ENCODE measurements at places on chromosomes 1 and 21.

DNA sequence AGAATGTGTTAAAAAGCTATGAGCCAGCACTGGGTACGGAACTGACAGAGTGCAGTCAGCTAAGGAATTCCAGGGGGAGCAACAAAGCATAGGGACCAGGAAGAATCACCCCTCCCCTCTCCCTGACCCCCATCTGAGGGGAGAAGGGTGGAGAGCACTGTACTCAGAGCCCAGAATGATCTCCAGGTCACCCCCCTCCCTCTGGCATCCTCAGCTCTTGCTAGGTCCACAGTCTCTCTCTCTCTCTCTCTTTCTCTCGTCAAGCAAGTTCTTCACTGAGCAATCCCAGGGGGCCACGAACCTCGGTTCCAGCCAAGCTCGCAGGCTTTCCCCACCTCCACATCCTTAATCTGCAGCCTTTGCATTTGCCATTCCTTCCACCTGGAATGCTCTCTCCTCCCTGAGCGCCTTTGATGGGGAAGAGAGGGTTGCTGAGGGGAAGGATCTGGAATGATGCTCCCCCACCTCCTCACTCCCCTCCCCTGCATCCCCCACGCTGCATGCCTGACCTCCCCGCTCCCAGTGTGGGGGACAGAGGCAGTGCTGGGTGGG, 6.7 kb upstream of the WASF2 start:
- DNase-seq: peak; percentile 74

GRCh38 chr1:21961337-21961736, 15.5 kb upstream of the CELA3B start:
- DNase-seq: no peak

DNA sequence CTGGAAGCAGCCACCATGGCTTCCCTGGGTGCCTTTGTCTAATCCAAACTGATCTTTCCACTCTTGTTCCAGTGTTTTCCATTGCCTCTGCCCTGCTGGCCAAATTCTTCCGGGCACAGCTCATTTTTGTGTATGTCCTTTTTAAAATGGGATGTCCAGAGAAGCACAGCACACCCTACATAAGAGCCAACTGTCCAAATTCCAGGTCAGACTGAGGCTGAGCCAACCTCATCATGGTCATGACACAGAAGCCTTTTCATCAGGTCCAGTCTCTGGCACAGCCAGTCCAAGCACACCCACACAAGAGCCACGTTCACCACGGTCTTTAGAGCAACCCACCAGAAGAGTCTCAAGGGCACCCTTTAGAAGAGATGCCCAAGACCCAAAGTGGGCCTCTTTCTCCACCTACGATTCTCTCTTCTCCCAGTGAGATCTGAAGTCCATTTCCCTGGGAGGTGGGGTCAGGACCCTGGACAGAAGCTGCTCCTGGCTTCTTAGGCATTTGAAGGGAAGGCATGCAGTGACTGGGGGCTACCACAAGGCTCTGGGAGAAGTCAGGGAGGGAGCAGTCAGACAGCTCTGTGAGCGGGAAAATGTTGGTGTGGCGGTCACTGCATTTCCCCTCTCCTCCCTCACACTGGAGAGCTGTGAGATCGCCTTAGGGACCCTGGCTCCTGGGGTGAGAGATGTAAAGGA, 53.2 kb downstream of the SYT2 start:
- DNase-seq: no peak

GRCh38 chr1:221522529-221522940, 219.4 kb downstream of the DUSP10 start:
- DNase-seq: no peak

DNA sequence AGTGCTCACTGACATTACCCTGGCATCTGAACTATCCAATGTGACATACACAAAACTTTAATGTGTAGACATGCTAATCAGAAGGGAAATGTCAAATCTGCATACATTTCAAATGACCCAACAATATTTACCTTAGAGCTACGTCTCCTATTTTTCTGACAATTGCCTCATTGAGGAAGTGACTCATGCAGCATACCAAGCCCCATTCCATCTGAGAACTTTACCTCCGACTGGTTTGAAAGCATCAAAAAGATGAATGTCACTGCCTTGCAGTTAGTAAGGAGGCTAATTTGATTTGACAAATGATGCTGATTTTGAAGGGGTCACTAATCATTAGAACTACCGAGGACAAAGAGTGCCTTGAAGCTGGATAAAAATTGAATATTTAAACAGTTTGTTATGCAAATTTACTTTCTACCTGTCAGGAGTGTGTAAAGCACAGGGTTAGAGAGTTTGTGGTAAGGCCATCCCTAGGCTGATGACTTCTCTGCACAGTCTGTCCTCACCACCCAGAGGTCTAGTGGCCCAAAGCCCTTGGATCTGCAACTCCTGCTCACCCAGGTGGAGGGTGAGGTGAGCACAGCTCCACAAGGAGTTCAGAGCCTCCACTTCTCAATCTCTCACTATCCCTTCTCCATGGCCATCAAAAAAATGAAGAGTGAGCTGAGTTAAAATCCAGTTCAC, 500.3 kb upstream of the C1orf87 start:
- DNase-seq: no peak

GRCh38 chr1:27487966-27488884, 1.7 kb downstream of the WASF2 start:
- peak; percentile 43 for DNase-seq

Data from lower leg skin (tissue), 4 donors.